Stimulated activated CD4-positive, alpha-beta T cell treated with anti-CD3 and anti-CD28 coated beads, Interleukin-4, amount 100 ng/mL, for 1 hour (primary cell): ENCODE measurements at places on chromosomes 5 and 9.

DNA sequence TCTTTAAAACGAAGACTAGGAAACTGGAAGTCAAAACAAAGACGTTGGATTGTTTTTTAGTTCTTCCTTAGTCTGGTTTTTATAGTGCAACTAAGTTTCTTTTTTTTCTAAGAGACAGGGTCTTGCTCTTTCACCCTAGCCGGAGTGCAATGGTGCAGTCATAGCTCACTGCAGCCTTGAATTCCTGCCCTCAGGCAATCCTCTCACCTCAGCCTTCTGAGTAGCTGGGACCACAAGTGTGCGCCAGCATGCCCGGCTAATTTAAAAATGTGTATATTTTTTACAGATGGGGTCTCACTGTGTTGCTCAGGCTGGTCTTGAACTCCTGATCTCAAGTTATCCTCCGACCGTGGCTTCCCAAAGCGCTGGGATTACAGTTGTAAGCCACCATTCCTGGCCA is 27.6 kb downstream of the ZFYVE16 start:
- DNase-seq, result no peak

- no peak for DNase-seq
These were observed 50.9 kb upstream of the EQTN start for GRCh38 chr9:27347889-27348288.

DNA sequence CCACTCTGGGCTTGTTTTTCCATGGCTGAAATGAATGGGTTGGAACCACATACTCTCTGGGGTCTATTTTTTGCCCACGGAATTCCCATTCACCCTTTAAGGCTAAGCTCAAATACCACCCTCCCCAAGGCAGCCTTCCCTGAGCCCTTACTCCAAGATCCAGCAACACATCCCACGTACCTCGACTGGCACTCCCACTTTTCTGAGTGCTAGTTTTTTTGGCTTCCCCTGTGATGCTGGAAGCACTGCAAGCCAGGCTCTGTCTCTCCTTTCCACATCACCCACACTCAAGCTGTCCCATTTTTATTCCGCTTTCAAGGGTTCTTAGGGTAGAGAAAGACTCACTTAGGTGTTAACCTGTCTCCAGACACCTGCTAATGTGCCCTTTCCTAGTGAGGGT is 6.0 kb downstream of the ST6GALNAC6 start:
- DNase-seq, result no peak

GRCh38 chr9:79057576-79057975 is 514.2 kb upstream of the TLE4 start:
- no peak for DNase-seq

GRCh38 chr5:159912033-159912800 is 4.1 kb upstream of the ADRA1B start:
- DNase-seq, result no peak

DNA sequence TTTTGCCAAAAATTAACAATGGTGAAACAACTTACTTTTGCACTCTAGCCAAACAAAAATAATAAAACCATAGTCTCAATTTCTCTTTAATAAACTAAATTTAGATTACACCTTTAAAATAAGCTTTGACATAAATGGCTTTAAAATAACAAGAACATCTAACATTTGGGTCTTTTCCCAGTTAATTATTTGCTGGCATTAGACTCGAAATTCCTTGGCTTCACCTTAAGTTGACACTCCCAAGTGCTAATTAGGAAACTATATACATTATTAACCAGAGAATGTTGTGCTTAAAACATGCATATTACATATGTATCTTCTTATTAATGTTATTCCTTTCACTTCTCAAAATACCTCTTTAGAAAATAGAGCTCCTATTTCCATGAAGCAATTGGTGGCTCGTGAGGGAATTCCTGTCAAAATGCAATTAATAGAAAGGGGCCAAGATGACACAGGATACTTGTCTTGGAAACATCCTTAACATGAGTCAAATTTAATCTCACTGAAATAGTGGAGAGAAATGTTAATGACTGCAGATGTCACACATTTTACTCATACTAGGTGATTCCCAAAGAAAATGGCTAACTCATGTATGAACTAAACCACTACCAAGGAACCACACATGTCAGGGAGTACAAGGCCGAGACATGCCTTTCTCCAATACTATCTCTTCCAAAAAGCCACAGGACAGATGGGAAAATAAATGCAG is 932.9 kb upstream of the DMAC1 start:
- no peak for DNase-seq

- DNase-seq, result no peak
These were observed 305.4 kb upstream of the MSX2 start for GRCh38 chr5:174418809-174419539.

DNA sequence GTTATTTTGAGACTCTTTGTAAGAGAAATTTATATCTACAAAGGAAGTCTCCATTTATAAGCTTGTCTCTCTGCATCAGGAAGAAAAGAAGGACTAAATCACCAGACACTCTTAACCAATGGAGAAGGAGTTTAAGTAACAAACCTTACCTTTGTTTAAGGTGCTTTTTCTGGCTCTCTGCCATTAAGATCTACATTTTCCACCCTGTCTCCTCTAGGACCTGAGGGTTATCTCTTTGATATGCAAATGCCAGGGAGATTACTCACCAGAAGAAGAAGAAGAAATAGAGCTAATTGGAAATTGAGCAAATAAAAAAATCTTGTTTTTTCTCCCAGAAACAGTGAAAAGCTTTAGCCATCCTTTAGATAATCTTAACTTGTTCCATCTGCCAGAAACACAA is 60.9 kb downstream of the CDKN2A start:
- no peak for DNase-seq

- no peak for DNase-seq
These were observed 381.5 kb upstream of the MPDZ start for GRCh38 chr9:13661014-13661413.

GRCh38 chr5:13477118-13477737 is 467.3 kb downstream of the DNAH5 start:
- no peak for DNase-seq

DNA sequence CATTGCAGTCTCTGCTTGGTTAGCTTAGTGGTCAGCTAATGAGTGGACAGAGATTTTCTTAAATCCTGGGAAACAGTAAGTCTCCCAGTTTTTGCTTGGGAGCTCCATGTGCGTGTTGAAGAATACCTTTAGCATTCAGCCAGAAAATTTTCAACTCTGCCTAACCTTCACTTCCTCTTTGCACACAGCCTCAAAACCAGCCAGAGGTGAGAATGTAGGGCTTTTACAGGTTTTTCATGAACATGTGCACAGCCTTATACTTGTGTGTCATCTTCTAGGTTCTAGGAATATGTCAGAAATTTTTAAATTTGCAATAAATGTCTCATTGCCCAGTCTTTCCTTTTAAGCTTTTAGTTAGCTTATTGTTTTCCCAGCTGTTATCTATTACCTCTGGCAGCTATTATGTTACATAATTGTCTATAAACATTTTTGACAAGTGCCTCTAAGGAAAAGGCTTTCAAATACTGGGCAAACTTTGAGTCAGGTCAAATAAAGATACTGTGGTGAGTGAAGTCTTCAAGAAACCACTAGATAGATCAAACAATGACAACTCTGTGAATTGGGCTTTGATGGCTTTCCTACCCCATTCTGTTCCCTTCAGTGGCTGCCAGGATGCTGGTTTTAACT is 12.7 kb downstream of the ADGRV1 start:
- DNase-seq, result no peak

DNA sequence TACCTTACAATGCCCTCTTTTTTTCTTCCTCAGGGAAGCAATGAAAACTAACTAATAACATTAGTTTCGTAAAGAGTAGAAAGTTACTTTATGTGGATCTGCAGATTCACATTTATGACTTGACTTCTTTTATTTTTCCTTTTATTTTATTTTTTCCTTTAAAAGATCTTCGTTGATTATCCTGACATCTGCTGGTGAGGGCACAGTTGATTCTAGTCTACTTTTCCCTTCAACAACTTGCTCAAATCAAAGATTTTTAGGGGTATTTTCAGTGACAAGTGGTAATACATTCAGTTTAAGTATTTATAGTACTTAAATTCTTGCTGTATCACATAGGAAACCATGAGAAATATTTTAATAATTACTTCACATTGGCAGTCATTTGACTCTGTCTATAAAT is 4.9 kb downstream of the EDIL3 start:
- DNase-seq, result no peak

- DNase-seq, result no peak
These were observed 247.7 kb upstream of the ZNF462 start for GRCh38 chr9:106615118-106615889.
